ENCODE measurements at places on chromosomes 6 and 20.

GRCh38 chr6:21899708-21900107 lies 306.2 kb downstream of the SOX4 start:
- no peak for DNase-seq

DNA sequence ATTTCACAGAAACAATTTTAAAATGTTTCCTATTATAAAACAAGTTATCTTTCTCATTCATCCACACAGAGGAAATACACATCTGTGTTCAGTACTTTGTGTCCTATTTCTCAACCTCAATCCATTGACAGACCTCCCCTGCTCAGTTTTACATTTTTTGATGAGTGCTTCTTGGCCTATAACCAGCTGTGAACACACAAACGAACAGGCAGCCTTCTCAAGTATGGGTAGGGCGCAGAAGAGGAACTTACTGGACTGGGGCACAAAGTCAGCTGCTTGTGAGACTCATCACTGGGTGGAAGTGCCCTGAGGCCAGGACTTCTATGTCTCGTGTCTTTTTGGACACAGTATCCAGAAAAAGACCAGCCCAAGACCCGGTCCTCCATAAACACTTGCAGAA lies 2.8 kb downstream of the RPS6KA2 start:
- DNase-seq: no peak

DNA sequence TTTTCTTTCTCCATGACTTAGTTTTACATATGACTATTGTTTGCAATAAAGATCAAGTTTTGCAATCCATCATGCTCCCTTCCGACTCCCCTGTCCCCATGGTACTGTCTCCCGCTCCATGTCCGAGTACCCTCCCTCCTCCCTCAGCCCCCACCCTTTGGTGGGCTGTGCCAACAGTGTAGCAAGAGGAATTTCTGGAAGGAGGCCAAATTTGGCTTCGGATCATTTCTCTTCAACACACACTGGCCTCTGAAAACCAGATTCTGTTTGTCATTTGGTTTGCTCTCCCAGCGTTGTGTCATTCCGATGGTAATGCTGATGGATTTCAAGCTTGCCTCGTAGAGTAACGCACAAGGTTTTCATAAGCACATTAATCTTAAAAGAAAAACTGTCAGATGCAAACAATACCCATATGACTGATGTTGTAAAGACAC lies 22.9 kb upstream of the PAX1 start:
- no peak for DNase-seq

DNA sequence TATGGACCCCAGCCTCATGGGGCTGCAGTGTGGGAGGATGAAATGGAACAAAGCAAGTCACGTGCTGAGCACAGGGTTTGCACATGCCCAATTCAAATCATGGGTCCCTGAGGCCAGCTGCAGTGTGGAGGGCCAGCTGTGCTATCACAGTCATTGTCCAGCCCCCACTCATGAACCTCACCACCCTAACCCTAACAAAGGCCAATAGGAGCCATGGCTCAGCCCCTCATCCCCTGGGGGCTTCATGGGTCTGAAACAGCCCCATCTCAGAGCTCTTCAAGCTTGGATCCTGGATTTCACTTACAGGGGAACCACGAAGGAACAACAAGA lies 125.6 kb upstream of the MAFB start:
- DNase-seq: no peak

GRCh38 chr6:22366214-22366613 lies 69.4 kb upstream of the PRL start:
- DNase-seq: no peak

GRCh38 chr6:167401525-167402194 lies 76.8 kb downstream of the TTLL2 start:
- DNase-seq: no peak

- peak; percentile 71 for DNase-seq
Measured at GRCh38 chr6:30357678-30358540, 13.0 kb downstream of the RPP21 start.

GRCh38 chr6:89368107-89368506 lies 15.6 kb upstream of the UBE2J1 start:
- no peak for DNase-seq

DNA sequence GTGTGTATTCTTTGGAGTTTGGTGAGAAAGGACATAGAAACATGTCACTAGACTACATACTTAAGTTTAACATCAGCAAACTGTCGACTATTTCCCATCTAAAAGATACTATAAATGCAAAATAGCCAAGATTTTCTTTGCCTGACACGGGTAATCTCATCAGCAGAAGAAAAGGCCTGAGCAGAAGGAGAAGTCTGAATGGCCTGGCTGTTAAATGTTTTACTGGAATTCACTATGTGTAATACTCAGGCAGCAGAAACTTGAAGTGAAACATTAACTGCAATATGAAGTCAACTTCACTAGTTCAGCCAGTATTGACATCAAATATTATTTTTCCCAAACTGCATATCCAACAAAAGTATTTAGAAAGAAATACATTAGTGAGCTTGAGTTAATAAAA lies 6.4 kb upstream of the DSE start:
- DNase-seq: no peak

- no peak for DNase-seq
Measured at GRCh38 chr6:137019476-137020272, 25.1 kb downstream of the IL20RA start.

DNA sequence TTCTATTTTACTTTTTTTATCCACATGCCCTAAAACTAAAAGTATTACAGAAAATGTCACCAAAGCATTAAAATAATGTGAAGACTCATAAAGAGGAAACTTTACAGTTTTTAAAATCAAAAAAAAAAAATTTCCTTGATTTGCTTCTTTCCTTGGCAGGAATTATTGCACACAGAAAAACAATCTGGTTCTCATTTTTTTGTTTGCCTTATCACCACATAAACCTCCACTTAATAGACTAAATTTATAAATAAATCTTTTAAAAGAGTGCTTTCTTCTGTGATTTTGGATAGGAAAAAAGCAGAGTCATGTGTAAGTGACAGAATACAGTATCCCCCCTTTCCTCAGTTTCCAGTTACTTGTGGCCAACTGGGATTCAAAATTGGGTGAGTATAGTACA lies 695.1 kb upstream of the CITED2 start:
- no peak for DNase-seq

DNA sequence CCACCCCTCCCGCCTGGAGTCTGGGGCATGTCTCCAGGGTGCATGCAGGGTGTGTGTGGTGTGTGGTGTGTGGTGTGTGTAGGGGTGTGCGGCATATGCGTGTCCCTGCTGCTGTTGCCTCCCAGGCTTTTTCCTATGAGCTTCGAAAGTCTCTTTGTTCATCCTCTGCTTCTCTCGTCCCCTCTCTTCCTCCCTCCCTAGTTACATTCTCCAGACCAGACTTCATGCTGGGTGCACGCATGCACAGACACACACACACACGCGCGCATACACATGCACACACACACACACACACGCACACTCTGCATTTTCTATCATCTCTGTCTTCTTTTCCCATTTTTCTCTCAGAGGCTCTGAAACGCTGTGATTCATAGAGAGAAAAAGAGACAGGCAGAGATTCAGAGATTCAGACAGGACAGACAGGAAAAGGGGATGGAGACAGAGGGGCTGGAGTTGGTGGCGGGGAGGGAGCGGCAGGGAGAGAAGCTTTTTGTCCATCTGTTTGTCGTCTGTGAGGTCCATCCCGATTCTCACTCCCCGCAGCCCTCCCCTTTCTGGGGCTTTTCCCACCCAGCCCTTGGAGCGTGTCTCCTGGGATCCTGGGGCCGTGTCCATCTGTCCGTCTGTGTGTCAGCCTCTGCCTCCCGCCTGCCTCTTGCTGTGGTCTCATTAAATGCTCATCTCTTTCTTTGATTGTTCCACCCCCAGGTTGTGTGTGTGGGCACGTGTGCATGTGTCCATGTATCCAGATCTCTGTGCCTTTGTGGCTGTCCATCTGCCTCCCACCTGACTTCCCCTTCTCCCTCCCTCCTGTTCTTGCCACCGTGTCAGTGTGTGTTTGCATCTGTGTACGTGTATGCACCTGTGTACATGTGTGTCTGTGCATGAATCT lies 62.6 kb downstream of the SRC start:
- DNase-seq: no peak

DNA sequence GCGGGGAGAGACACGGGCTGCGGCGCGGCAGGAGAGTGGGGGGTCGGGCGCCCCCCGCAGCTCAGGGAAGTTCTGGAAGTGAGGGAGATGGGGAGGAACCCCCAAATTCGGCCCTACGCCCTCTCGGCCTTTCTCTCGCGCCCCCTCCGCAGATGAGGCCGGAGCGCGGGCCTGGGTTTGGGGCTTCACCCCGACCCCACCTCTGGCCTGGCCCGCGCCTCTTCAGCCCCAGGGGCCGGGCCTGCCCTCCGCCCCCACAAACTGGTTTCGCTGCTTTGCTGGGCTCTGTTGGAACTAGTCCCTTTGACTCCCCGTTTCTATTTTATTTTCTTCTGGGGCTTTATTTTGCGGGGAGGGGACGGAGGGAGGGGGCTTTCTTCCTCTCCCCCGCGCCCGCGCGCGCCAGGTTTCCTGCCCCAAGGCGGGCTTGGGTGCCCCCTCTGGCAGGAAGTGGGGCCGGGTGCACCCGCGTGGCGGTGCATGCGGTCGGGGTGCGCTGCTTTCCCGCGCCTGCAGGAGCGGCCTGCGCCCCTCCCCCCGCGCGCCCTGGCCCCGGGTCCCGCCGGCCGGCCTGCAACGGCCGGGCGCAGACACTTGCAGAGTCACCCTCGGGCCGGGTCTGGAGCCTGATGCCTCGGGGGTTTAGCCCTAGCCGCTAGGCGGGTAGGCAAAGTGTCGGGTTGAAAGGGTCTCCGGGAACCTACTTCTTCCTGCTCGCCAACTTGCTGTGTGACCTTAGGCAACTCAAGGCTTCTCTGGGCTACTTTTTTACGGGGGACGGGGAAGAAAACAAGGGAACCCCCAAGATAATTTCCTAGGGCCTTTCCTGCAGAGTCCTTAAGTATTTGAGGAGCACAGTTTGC lies 1.3 kb downstream of the HMGA1 start:
- no peak for DNase-seq

DNA sequence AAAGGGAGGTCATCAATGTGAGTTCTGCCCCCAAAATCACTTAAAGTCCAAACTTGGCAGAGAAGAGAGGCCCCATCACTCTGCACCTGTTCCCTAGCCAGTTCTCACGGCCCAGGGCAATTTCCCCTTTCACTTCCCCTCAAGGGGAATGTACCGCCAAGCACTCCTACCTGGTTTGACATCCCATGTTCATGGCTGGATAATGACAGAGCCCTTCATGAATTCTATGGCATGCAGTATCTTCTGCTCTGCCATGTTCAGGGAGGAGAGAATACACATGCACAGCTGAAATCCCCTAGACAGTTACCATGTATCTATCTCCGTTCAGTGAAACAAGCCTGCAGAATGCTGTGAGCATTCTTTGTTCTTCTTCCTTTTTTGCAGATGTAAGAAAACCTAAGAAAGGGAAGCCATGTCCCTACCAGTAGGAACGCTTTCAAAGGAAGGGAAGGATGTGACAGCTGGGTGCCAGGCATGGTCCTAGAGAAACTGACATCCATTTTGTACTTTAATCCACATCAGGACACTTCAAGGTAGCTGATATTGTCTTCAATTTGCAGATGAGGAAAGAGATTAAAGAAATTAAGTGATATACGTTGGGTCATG lies 79.8 kb upstream of the ARID1B start:
- DNase-seq: no peak

DNA sequence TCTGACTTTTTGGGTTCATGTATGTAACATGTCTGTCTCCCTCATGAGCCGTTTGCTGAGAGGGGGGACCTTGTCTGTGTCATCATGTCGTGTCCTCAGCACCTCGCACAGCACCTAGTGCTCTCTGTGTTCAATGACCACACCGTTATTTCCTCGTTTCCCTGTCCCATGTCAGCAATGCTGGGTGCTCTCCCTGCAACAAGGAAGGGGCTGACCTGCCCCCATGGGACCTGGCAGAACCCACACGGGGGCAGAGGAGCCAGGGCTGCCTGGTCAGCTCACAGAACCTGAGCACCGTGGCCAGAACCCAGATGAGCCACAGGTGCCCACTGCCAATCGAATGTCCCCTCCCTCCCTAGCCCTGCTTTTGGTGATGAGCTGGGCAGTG lies 7.3 kb downstream of the ADA start:
- no peak for DNase-seq

DNA sequence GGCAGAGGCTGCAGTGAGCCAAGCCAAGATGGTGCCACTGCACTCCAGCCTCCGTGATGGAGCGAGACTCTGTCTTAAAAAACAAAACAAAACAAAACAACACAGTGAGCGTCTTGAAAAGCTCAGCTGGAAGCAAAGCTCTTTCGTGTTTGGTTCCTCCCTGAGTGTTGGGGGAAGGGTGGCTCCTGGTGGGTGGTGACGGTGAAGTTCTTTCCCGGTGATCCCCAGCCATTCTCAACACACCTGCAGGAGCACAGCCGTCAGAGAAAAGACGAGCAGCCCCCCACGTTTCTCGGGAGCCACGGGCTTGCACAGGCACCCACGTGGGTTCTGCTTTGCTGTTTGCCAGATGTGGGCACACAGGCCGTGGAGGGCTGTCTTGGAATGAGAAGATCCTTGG lies 3.2 kb downstream of the BHLHE23 start:
- no peak for DNase-seq

Data from HCT116 (cell line).